Adrenal gland (tissue), 19 donors: ENCODE measurements at places on chromosomes 2 and 18. TPM values are rescaled to one million over a fixed set of nuclear protein-coding genes. Genes with fewer than 3 reads are reported as not detected.

The MRO gene
- polyA plus RNA-seq: 5.0 TPM

The TM4SF20 gene
- not detected for polyA plus RNA-seq

The LRP1B gene
- 0.97 TPM for polyA plus RNA-seq

The TUBB8B gene
- polyA plus RNA-seq: not detected

The PASK gene
- 2.1 TPM for polyA plus RNA-seq

The DYSF gene
- polyA plus RNA-seq: 5.7 TPM

The CFLAR gene
- polyA plus RNA-seq: 47.1 TPM

DNA sequence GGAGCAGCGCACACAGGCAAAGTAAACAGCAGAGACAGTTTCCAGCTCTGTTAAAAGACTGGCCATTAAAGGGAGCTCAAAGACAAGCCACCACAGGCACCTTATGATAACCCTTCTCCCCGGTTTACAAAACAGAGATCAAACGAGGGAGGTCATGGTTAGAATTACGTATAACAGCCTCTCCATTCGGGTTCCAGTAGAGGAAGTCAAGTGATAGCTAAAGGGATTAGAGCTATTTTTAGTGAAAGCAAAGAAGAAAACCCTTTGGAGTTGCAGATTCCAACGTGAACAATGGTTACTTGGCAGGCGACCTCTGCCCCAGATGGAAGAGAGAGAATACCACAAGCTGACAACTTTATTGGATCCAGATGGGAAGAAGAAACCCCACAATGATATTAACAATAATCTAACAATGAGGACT lies 31.2 kb upstream of the EDAR start:
- DNase-seq: no peak

- no peak for DNase-seq
Observed at GRCh38 chr18:4765401-4765800, 310.3 kb upstream of the DLGAP1 start.

GRCh38 chr2:205925373-205926337 lies 160.3 kb downstream of the INO80D start:
- peak; percentile 81 for DNase-seq

DNA sequence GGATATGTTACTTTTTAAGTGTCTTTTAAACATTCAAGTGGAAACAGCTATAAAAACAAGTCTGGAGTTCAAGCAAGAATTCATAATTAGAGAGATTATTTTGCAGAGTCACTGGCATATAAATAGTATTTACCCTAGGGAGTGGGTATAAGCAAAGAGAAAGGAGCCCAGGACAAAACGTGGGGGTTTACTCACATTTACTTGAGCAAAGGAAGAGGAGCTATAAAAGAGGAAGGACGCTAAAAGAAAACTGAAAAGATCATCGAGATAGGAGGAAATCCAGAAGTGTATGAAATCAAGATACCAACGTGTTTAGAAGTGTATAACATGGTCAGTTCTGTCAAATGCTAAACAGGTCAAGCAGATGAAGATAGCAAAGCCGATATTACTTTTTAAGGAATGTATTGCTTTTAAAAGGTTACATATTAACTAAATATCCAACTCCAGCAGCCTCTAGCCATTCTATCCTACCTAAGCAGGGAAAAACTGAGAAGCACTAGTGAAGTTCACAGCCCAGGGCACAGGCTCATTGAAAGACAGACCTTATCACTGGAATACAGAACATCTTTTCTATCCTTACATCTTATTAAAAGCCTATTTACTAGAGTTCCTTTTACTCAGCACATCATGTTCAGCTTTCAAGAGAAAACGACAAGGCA lies 8.6 kb downstream of the KANSL1L start:
- DNase-seq: no peak

DNA sequence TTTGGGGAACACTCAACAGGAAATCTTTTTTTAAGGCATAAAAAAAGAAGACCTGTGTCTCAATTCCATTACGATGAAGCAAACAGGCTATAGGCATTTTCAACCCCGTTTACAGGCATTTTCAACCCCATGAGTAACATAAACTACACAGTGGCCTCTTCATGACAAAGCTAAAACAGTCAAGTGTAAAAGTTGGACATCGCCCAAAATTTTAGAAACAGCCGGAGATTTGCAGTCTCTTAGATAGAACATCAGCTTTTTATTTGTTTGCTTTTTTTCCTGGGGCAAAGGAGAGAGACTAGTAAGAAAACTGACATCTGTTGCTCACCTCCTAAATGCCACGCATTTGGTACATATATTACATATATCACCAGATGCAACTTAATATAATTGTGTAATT lies 173.7 kb downstream of the CMPK2 start:
- no peak for DNase-seq

DNA sequence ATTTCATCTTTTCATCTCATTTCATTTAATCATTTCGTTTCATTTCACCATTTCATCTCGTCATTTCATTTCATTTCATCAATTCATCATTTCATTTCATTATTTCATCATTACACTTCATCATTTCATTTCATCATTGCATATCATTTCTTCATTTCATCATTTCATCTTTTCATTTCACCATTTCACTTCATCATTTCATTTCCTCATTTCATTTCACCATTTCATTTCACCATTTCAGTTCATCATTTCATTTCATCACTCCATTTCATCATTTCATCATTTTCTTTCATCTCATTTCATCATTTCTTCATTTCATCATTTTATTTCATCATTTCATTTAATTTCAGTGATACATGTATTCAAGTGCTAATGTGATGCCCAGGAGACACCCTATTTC lies 127.1 kb downstream of the ANKRD30BL start:
- no peak for DNase-seq

DNA sequence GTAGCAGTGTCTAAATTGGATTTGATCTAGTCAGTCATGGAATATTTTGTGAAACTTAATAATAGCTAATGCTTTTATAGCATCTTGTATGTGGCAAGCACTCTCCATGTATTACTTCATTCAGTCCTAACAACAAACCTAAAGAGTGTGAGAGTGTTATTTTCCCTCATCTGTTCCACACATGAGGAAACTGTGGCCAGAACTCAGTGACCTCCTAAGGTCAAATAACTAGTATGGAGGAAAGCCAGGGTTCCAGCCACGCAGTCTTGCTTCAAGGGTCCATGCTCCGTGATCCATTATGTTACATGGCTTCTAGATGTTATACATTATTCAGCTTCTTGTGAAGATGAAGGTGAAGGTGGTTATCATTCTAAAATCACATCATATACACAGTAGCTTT lies 45.5 kb downstream of the TWSG1 start:
- no peak for DNase-seq

DNA sequence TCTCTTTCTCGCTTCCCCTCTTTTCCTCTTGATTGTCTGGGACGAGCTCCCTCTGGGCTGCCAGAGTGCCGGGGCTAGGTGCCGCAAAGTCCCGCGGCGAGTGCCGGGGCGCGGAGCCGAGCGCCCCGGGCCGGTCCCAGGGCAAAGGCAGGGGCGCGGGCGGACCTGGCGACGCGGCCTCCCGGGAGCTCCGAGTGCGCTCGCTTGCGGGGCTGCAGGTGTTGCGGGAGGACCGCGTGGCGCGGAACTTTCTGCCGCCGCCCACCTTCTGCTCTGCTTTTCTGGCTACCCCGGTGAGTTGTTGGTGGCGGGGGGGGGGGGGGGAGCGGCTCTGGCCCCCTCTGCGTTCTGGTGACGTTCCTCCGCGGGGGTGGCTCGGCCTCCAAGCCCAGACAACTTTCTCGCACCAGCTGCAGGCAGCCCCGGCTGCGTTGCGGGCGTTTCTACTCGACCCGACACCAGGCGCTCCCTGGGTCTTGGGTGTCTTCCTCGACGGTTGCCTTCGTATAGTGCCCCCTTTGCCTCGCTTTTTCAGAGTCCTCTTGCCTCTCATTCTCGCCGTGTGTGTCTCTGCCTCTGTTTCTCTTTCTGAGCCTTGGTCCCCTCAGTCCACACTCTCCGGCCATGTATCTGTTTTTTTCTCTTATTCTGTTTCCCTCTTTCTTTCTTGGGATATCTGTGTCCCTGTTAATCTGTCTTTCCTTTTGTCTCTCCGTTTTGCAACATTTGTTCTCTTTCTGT lies 759 bp downstream of the GALNT13 start:
- DNase-seq: no peak

DNA sequence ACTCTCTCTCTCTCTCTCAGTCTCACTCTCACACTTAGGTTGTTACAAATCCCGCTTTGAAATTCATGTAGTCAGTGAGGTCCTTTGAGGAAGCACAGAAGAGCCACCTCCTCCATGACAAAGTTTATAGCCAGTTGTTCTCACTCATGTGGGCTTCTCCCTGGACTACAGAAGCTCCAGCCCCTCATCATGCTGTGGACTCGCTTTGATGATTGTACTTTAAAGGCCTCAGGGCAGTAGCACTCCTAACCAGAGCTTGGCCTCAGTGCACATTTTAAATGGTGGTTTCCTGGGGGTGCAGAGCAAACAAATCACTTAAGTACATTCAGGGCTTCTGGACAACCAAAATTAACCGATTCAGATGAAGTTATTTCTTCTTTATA lies 115.7 kb downstream of the MTCL1 start:
- no peak for DNase-seq

DNA sequence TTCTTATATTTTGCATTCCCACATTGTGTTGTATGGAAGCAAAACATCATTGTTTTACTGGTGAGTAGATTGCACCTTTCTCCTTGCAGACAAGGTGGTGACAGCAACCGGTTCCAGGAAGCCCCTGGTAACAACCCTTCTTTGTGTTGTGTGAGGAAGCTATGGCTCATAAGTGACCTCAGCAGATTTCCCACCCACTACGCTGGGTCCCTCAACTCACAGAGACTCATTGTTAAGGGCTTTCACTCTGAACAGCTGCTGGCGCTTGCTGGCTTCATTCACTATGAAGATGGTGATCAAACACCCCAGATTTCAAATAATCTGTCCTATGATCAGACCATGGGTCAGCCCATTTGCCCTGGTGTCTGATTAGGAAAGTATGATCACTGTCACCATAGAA lies 53.4 kb downstream of the WIPF1 start:
- no peak for DNase-seq

DNA sequence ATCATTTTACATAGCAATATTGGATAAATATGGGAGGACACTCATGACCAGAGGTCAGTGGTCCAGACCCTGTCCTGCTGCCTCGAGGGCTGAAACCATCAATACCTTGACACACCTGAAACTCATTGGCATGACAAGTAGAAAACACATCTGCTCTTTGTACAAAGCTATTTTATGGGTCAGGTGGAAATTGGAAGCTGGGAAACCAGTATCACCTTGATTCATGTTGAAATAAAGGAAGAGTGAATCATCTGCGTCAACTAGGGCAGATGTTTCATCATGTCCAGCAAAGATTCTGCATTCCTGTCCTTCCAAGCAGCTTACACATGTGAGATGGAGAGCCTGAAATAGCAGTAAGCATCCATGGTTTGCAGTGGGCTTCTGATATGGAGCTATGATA lies 80.0 kb upstream of the ERBB4 start:
- no peak for DNase-seq

- DNase-seq: no peak
Observed at GRCh38 chr18:13494871-13495445, 231.4 kb downstream of the FAM210A start.

DNA sequence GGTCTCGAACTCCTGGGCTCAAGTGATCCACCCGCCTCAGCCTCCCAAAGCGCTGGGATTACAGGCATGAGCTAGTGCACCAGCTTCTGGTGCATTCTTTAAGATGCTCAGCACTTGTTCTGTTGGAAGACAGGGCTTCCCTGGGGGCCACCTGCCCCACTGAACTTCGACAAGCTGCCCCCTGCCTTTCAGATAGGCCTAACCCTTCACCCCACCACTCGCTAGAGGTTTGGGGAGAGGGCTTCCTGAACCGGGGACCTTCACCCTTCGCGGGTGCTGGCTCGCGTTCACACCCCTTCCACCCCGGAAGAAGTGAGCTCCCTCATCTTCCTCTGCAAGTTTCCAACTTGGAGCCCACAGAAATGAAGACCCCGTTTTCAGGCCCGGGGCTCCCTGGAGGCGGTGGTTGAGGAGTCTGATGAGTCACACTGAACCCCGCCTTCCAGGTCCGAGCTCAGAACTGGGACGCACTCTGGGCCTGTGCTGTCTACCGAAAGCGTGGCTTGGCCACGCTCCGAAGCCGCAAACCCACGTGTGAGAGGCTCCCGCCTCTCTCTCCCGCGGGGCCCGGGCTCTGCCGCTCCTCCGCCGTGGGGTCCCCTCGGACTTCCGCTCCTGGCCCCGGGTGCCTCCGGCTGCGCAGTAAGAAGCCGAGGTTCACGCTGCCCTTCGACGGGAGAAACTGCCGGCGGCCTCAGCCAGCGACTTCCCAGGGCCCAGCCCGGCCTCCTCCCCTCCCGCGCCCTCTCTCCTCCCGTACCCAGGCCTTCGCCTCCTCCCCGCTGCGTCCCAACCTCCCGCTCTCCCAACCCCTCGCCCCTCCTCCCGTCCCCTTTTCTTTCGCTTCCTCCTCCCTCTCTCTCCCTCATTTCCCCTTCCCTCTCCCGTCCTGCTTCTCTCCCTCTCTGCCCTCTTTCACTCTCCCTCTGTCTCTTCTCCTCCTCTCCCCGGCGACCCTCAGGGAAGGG lies 47.5 kb upstream of the SP3 start:
- DNase-seq: peak; percentile 80

DNA sequence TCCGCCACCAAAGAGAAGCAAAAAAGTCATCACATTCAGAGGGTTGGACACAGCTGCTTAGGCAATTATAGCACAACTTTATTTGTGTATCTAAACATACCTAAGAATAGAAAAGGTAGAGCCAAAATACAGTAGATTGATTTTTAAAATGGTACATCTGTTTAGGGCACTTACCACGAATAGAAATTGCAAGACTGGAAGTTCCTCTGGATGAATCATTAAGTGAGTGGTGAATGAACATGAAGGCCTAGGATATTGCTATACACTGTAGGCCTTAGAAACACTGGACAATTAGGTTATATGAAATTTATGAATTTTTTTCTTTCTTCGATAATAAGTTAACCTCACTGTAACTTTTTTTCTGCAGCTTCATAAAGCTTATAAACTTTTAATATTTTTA lies 687.0 kb downstream of the BCL11A start:
- no peak for DNase-seq
